ENCODE measurements at places on chromosomes 16 and 17. TPM values are rescaled to one million over a fixed set of nuclear protein-coding genes. Genes with fewer than 3 reads are reported as not detected.
A peak's percentile ranks its signal among the peaks of the same experiment; 100 is the strongest.

- no peak for DNase-seq
Measured at GRCh38 chr16:56198006-56198754, 6.9 kb downstream of the GNAO1 start.

DNA sequence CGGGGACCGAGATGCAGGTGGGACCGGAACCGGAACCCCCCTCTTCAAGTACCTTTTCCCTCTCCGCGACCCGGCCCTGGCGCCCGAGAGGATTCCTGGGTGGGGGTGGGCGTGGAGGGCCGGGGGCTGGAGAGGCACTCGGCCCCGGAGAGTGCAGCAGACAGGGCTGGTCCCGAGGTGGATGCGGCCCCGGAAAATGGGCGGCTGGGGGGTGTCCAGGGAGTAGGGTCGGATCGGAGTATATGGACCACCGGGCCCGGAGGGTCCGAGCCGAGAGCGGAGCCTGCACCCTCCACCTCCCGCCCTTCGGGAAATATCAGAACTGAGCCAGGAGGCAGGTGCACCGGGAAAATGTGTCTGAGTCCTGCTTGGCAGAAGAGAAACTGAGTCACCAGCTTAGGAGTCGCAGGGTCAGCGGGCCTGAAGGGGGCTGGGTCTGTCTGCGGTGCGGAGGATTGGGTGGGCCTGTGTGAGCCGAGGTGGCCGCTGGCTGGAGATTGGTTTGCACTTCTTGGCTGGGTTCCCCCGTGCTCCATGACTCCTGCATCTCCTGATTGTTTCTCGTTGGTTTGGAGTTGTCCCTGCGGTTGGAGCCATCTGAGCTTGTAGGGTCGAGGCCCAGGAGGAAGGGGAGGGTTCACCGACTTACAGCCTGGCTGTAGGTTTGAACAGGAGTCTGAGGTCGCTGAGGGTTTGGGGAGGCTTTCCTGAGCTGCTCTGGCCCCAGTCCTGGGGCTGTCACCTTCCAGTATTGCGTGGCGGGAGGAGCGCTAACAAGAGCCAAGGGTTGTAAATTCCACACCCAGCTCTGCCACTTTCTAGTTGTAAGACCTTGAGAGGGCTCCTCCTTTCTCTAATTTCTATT, 518 bp downstream of the SH2B1 start:
- DNase-seq, result no peak

- DNase-seq, result no peak
Measured at GRCh38 chr16:67036323-67036741, 7.4 kb downstream of the CBFB start.

GRCh38 chr16:56202036-56202435, 10.7 kb downstream of the GNAO1 start:
- peak; percentile 84 for DNase-seq

- DNase-seq, result no peak
Measured at GRCh38 chr17:73280191-73280590, 18.5 kb upstream of the CPSF4L start.

- DNase-seq, result peak; percentile 24
Measured at GRCh38 chr17:78583091-78583490, 5.9 kb upstream of the DNAH17 start.

GRCh38 chr17:15947271-15947670, 2.3 kb downstream of the ADORA2B start:
- DNase-seq, result no peak

DNA sequence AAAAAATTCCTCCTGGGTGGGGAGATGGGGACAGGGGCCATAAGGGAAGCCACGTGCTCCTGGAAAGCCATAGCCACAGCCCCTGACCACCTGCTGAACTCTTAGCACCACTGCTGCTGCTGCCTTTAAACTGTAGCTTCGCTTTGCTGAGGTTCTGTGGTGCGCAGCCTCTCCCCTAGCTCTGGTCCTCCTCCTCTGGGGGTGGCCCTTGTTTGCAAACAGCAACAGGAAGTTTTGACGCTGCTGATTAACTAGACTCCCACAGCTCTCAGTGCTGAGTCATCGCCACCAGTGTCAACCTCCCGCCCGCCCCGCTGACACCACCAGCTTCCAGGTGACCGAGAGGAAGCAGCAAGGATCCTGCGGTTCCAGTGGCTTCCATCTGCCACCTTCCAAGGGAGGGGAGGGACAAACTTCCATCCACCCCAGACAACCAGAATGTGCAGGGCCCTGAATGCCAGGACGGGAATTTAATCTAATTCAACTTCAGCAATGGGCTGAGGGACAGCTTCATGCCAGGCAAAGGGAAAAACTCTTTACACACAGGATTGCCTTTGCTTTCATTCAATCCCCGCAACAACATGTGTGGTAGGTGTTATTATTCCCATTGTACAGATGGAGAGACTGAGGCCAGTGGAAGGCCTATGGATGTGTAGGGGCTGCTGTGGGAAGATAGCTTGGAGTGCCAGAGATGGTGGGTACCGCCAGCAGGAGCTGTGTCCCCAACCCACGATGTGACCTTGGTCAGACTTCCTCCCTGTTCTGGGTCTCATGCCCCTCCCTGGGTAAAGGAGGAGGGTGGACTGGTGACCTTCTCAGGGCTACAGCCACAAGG, 8.1 kb upstream of the KIFC3 start:
- peak; percentile 64 for DNase-seq

- DNase-seq, result no peak
Measured at GRCh38 chr16:3740186-3740585, 22.9 kb upstream of the TRAP1 start.

GRCh38 chr17:40312131-40312731, 3.3 kb downstream of the RARA start:
- DNase-seq, result no peak

DNA sequence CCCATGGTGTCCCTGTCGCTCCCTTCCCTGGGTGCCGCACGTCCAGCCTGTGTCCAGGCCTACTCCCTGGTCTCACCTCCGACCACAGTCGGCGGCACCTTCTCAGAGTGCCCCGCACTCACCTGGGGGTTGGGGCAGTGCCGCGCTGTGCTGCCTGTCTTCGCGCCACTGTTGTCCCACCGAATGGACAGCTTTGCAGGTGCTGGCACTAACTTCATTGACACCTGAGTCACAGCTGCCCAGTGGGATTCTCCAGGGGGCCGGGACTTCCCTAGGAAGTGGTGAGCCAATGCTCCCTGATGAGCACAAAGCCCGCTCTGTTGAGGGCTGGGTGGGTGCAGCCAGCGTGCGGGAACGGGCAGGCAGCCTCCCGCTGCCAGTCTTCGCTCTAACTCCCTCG, 24.3 kb upstream of the DBNDD1 start:
- no peak for DNase-seq

DNA sequence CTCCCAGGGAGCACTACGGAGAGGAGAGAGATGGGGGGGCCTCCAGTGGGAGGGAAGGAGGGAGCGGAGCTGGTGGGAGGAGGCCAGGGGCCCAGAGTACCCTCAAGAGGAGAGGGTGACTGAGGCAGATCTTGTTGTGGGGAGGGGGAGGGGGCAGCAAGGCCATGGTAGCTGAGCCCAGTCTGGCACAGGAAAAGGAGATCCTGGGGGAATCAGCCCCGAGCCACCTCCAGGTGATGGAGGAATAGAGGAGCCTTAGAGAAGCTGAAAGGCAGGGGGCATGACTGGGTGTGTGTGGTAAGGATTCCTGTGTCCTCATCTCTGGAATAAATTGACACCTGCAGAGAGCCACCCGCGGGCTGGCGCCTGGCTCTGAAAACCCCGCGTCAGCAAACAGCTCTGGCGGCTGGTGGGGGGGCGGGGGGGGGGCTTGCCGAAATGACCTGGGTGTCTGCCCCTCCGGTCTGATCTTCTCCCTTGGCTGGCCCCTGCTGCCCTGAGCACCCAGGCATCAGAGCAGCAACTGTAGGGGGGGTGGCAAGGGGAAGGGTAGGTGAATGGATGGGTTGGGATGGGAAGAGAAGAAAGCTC, 1.3 kb upstream of the NLGN2 start:
- DNase-seq, result no peak

DNA sequence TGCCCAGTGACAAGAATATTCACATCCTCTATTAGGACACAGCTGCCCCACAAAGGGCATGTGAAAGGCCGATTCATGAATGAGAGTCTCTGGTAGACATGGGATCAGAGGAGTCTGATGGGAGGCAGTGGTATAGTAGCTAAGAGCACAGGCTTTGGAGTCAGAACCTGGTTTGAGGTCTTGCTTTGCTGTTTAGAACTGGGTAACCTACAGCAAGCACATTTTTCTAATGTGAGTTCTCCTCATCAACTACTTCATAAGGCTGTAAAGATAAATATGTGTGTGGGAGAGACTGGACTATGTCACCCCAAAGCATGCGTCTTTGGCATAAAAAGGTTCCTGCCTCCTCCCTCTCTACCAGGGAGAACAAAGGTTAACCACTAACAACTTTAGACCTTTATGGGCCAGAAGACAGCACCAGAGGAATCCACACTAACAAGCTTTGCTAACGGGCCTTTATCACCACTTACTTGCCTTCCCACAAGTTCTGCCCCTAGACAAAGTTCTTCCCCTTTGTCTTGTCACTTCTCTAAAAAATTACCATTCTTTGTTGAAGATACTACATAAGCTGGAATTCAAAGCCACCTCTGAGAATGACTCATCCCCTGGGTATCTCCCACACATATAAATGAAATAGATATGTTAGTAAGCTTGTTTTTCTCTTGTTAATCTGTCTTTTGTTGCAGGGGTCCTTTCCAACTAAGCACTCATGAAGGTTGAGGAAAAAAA, 21.1 kb downstream of the CDR2 start:
- no peak for DNase-seq

PMFBP1 gene
- total RNA-seq, result 1.4 TPM

C16orf46 gene
- 0.55 TPM for total RNA-seq

IRX5 gene
- total RNA-seq, result not detected

MYH13 gene
- not detected for total RNA-seq

TGFB1I1 gene
- 0.42 TPM for total RNA-seq

Data from CD4-positive, alpha-beta T cell (primary cell).